Left renal cortex interstitium (tissue), 4 donors: ENCODE measurements at places on chromosomes 1 and 21. TPM values are rescaled to one million over a fixed set of nuclear protein-coding genes. Genes with fewer than 3 reads are reported as not detected.

Gene SERPINC1
- 10.1 TPM for polyA plus RNA-seq

Gene GJA5
- 16.9 TPM for polyA plus RNA-seq

Gene OR2L8
- not detected for polyA plus RNA-seq

Gene ATAD3B
- 29.9 TPM for polyA plus RNA-seq

Gene IL19
- 0.63 TPM for polyA plus RNA-seq

Gene PIGK
- 48.7 TPM for polyA plus RNA-seq

Gene IFI16
- 61.0 TPM for polyA plus RNA-seq

Gene GNAT2
- polyA plus RNA-seq: not detected

Gene NBPF6
- polyA plus RNA-seq: not detected

Gene SEMA4A
- 18.3 TPM for polyA plus RNA-seq

Gene GPR37L1
- 0.10 TPM for polyA plus RNA-seq

Gene B3GALT5
- 1.1 TPM for polyA plus RNA-seq

Gene ZNF683
- not detected for polyA plus RNA-seq

Gene SLAMF9
- not detected for polyA plus RNA-seq

Gene SPRR2E
- not detected for polyA plus RNA-seq

Gene IL10
- not detected for polyA plus RNA-seq

Gene FHAD1
- 2.2 TPM for polyA plus RNA-seq

Gene NBPF12
- 32.0 TPM for polyA plus RNA-seq

Gene ITSN1
- polyA plus RNA-seq: 57.2 TPM

Gene SIM2
- polyA plus RNA-seq: 31.1 TPM

Gene OR2T29
- 0.06 TPM for polyA plus RNA-seq
